ENCODE measurements at places on chromosomes 2 and 18.
A peak's percentile ranks its signal among the peaks of the same experiment; 100 is the strongest.

GRCh38 chr2:27640722-27641245 lies 11.9 kb downstream of the GPN1 start:
- no peaks in the 10 kb centered on the region for H3K27me3 ChIP-seq
- H3K36me3 ChIP-seq: peaks cover 12% of the 10 kb centered on the region
- H3K27ac ChIP-seq: no peak overlapping the region
- H3K4me1 ChIP-seq: no peaks in the 10 kb centered on the region
- no peak for DNase-seq

DNA sequence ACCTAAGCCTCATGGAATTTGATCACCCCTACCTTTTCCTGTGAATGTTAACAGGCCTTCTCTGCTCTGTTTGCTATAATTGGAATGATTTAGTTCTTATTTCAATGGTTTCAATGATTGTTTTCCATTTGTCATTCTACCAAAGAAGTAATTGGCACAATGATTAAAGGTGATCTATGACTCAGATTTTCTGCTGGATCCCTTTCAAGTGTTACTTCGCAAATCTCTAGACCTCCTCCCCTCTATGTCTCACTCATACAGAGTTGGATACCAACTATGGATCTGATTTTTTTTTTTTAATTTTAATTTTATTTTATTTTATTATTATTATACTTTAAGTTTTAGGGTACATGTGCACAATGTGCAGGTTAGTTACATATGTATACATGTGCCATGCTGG lies 29.6 kb upstream of the FAM117B start:
- H3K36me3 ChIP-seq: no peaks in the 10 kb centered on the region
- H3K4me3 ChIP-seq: no peak overlapping the region
- H3K27ac ChIP-seq: no peak overlapping the region
- no peak for DNase-seq

GRCh38 chr2:129929321-129930290 lies 49.9 kb upstream of the RAB6C start:
- peak overlapping the region; percentile 18 for H3K27ac ChIP-seq
- H3K4me3 ChIP-seq: no peak overlapping the region
- no peaks in the 10 kb centered on the region for H3K36me3 ChIP-seq
- H3K27me3 ChIP-seq: peaks cover 27% of the 10 kb centered on the region

GRCh38 chr2:15984368-15985255 lies 44.3 kb downstream of the MYCN start:
- H3K27me3 ChIP-seq: no peaks in the 10 kb centered on the region
- no peak overlapping the region for H3K27ac ChIP-seq
- H3K4me3 ChIP-seq: no peak overlapping the region
- DNase-seq: peak; percentile 51

GRCh38 chr2:60957643-60958042 lies 59.9 kb upstream of the PEX13 start:
- H3K4me3 ChIP-seq: no peak overlapping the region
- H3K27me3 ChIP-seq: no peaks in the 10 kb centered on the region
- H3K27ac ChIP-seq: no peak overlapping the region
- H3K4me1 ChIP-seq: no peaks in the 10 kb centered on the region
- H3K36me3 ChIP-seq: no peaks in the 10 kb centered on the region
- no peak for DNase-seq

- DNase-seq: no peak
- no peaks in the 10 kb centered on the region for H3K27me3 ChIP-seq
- no peak overlapping the region for H3K4me3 ChIP-seq
- H3K36me3 ChIP-seq: peaks cover 3% of the 10 kb centered on the region
Observed at GRCh38 chr2:47075361-47076125, 79.6 kb downstream of the STPG4 start.

GRCh38 chr2:219285894-219286425 lies 6.8 kb downstream of the DNAJB2 start:
- no peaks in the 10 kb centered on the region for H3K27me3 ChIP-seq
- peak overlapping the region; percentile 29 for H3K27ac ChIP-seq
- no peak overlapping the region for H3K4me3 ChIP-seq
- peaks cover 17% of the 10 kb centered on the region for H3K36me3 ChIP-seq
- no peak for DNase-seq
- peaks cover 6% of the 10 kb centered on the region for H3K4me1 ChIP-seq

- H3K27ac ChIP-seq: no peak overlapping the region
- H3K4me1 ChIP-seq: no peaks in the 10 kb centered on the region
- H3K4me3 ChIP-seq: no peak overlapping the region
Observed at GRCh38 chr2:61196671-61197070, 34.7 kb downstream of the C2orf74 start.

DNA sequence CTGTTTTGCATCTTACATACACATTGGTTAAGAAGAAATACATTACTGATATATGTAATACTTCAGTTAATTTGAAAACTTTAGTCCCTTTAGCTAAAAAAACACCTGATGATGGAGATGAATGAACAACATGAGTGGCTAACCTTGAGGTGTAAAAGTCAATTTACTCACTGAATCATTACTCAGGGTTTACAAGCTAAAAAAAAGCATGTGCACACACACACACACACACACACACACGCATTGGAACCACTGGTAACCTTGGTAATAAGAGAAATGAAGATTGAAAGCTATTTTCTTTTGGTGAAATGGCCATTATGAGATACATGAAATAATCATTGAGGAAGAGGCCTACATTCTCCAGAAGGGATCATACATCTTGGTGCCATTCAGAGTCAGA lies 51.8 kb downstream of the KCTD1 start:
- H3K4me1 ChIP-seq: no peaks in the 10 kb centered on the region
- H3K36me3 ChIP-seq: peaks cover 73% of the 10 kb centered on the region
- no peak overlapping the region for H3K27ac ChIP-seq
- H3K27me3 ChIP-seq: no peaks in the 10 kb centered on the region
- H3K4me3 ChIP-seq: no peak overlapping the region
- DNase-seq: no peak

DNA sequence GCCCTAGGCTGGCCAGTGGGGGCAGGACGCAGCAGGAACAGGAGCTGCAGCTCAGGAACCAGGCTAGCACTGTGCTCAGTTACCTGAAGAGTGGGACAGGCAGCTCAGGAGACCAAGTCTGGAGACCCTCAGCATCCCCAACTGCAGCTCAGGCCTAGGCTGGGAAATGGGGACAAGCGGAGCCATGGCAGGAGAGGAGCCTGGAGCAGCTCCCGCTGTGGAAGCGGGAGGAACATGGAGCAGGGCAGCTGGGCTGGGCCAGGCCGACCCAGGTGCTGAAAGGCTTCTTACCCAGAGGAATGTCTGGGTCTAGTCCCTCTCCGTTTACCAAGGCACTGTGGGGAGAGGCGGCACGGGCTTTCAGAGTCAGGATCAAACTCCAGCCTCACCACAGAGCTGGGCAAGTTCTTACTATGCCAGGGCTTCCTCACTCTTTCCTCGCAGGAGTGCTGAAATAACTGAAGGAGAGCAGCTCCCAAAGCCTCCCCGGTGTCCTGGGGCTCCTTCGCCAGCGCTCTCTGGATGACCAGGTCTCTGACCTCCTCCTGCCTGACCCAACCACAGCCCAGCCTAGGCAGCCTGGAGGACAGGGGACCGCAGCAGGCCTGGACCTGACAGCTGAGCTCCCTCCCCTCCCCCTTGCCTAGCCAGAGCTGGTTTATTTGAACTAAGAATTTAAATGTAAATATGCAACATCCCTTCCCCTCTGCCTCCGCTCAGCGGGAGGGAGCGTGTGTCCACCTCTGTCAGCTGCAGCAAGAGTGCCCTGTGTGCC lies 247.8 kb upstream of the SIX2 start:
- H3K36me3 ChIP-seq: no peaks in the 10 kb centered on the region
- H3K27me3 ChIP-seq: no peaks in the 10 kb centered on the region
- no peak overlapping the region for H3K4me3 ChIP-seq
- no peak for DNase-seq
- peaks cover 24% of the 10 kb centered on the region for H3K4me1 ChIP-seq

GRCh38 chr18:13147130-13147529 lies 71.4 kb upstream of the LDLRAD4 start:
- H3K36me3 ChIP-seq: no peaks in the 10 kb centered on the region
- no peaks in the 10 kb centered on the region for H3K27me3 ChIP-seq
- no peaks in the 10 kb centered on the region for H3K4me1 ChIP-seq
- DNase-seq: no peak
- no peak overlapping the region for H3K4me3 ChIP-seq

DNA sequence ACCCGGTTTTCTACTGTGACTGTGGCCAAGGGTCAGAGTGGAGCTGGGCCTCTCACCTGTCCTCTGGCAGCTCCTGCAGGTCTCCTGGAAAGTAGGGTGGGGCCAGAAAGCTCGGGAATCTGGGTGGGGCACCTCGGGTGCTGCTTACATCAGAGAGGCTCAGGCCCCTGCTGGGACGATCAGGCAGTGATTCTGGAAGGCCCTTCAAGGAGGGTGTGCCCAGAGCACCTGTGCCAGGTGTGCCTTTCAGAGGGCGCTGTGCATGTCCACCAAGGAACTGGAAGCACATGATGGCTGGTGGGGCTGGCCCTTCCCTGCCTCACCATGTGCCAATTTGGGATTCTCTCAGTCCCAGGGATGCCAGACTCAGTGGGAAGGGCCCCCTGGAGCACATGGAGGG lies 44.0 kb downstream of the ATP6V1C2 start:
- peaks cover 11% of the 10 kb centered on the region for H3K27me3 ChIP-seq
- no peaks in the 10 kb centered on the region for H3K36me3 ChIP-seq
- DNase-seq: no peak
- peak overlapping the region; percentile 39 for H3K4me3 ChIP-seq
- no peak overlapping the region for H3K27ac ChIP-seq

DNA sequence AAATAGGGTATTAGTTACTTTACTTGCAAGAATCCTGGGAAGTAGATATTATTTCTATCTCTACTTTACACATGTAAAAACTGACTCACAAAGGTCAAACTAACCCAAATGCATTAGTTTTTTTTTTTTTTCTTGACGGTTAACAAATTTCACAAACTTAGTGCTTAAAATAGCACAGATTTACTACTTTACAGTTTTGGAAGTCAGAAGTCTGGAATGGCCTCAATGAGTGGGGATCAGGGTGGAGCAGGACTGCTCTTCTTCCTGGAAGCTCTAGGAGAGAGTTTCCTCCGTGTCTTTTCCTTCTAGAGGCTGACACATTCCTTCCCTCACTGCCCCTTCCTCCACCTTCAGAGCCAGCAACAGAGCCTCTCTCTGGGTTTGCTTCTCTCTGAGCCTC lies 117.2 kb downstream of the COL6A3 start:
- H3K27ac ChIP-seq: no peak overlapping the region
- no peaks in the 10 kb centered on the region for H3K27me3 ChIP-seq
- no peak overlapping the region for H3K4me3 ChIP-seq
- no peak for DNase-seq
- H3K36me3 ChIP-seq: no peaks in the 10 kb centered on the region

- H3K27me3 ChIP-seq: no peaks in the 10 kb centered on the region
- H3K4me1 ChIP-seq: no peaks in the 10 kb centered on the region
- H3K4me3 ChIP-seq: no peak overlapping the region
- H3K36me3 ChIP-seq: no peaks in the 10 kb centered on the region
Observed at GRCh38 chr2:224381521-224382279, 20.2 kb downstream of the FAM124B start.
